Vagina (tissue), 2 donors: ENCODE measurements at places on chromosomes 2 and 18. TPM values are rescaled to one million over a fixed set of nuclear protein-coding genes. Genes with fewer than 3 reads are reported as not detected.
A peak's percentile ranks its signal among the peaks of the same experiment; 100 is the strongest.

GRCh38 chr2:83959266-83959665 is 499.8 kb downstream of the SUCLG1 start:
- H3K4me1 ChIP-seq = no peaks in the 10 kb centered on the region
- no peak overlapping the region for H3K27ac ChIP-seq
- no peaks in the 10 kb centered on the region for H3K27me3 ChIP-seq
- no peak for DNase-seq
- no peaks in the 10 kb centered on the region for H3K36me3 ChIP-seq
- no peak overlapping the region for H3K4me3 ChIP-seq

GRCh38 chr2:146031158-146031557 is 1511.2 kb upstream of the ZEB2 start:
- no peaks in the 10 kb centered on the region for H3K36me3 ChIP-seq
- no peak for DNase-seq
- no peak overlapping the region for H3K27ac ChIP-seq

DNA sequence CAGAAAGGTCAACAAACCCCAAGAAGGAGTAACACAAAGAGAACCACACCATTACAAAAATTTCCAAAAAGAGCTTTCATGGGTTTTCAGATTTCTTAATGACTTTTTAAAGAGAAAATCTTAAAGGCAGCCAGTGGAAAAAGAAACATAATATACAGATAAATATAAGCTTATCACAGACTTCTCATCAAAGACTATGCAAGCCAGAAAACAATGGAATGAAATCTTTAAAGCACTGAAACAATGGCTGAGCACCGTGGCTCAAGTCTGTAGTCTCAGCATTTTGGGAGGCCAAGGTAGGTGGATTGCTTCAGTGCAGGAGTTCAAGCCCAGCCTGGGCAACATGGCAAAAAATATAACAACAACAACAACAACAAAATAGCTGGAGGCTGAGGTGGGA is 237.4 kb downstream of the CYP26B1 start:
- H3K4me1 ChIP-seq = no peaks in the 10 kb centered on the region
- H3K27ac ChIP-seq = no peak overlapping the region
- no peaks in the 10 kb centered on the region for H3K36me3 ChIP-seq
- no peak overlapping the region for H3K4me3 ChIP-seq

GRCh38 chr2:79083597-79084251 is 4.1 kb downstream of the REG1B start:
- H3K4me1 ChIP-seq = no peaks in the 10 kb centered on the region
- H3K4me3 ChIP-seq = no peak overlapping the region
- no peaks in the 10 kb centered on the region for H3K36me3 ChIP-seq
- DNase-seq = no peak
- H3K27ac ChIP-seq = no peak overlapping the region
- no peaks in the 10 kb centered on the region for H3K27me3 ChIP-seq

- H3K27me3 ChIP-seq = no peaks in the 10 kb centered on the region
- no peak overlapping the region for H3K4me3 ChIP-seq
- H3K36me3 ChIP-seq = no peaks in the 10 kb centered on the region
- no peak overlapping the region for H3K27ac ChIP-seq
- no peaks in the 10 kb centered on the region for H3K4me1 ChIP-seq
These were observed 128.7 kb downstream of the MAIP1 start for GRCh38 chr2:200084036-200084435.

Gene MYO3B
- 0.49 TPM for total RNA-seq

GRCh38 chr2:99772591-99773331 is 282.9 kb upstream of the REV1 start:
- no peaks in the 10 kb centered on the region for H3K4me1 ChIP-seq
- H3K4me3 ChIP-seq = no peak overlapping the region
- DNase-seq = no peak
- H3K27ac ChIP-seq = no peak overlapping the region
- H3K36me3 ChIP-seq = no peaks in the 10 kb centered on the region

- no peak overlapping the region for H3K27ac ChIP-seq
- DNase-seq = no peak
- H3K27me3 ChIP-seq = no peaks in the 10 kb centered on the region
- no peak overlapping the region for H3K4me3 ChIP-seq
These were observed 239.1 kb downstream of the KCNS3 start for GRCh38 chr2:18117592-18117991.

- DNase-seq = no peak
- no peak overlapping the region for H3K27ac ChIP-seq
- no peaks in the 10 kb centered on the region for H3K27me3 ChIP-seq
- H3K4me3 ChIP-seq = no peak overlapping the region
- H3K4me1 ChIP-seq = no peaks in the 10 kb centered on the region
These were observed 181.1 kb downstream of the SOCS6 start for GRCh38 chr18:70469916-70470315.

DNA sequence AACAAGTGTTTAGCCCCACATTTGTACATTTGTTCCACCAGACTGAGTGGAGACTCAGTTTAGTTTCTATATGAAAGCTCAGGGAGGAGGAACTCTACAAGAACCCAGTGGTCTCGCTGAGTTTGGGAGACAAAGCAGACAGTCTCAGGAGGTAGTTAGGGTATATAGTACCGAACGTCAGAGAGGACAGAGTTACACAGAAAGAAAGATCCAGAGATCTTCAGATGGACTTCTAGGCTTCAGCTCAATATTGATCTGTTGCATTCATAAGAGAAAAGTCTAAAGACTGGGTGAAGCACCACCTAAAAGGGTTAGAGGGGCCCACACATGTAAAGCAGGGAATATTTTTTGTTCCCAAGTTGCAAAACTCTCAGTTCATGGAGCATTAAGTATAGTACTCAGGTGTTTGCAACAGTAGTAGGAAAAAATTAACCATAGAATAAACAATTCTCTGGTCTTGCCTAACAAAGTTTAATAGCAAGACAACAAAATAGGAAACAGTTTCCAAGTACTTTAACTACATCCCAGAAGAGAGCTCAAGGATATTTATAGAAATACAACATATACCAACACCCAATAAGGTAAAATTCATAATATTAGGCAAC is 4.2 kb downstream of the TFPI start:
- no peaks in the 10 kb centered on the region for H3K27me3 ChIP-seq
- peaks cover 35% of the 10 kb centered on the region for H3K4me1 ChIP-seq
- peak overlapping the region; percentile 24 for H3K4me3 ChIP-seq

GRCh38 chr2:20231598-20232026 is 6.7 kb upstream of the SDC1 start:
- H3K36me3 ChIP-seq = no peaks in the 10 kb centered on the region
- H3K4me3 ChIP-seq = no peak overlapping the region
- no peaks in the 10 kb centered on the region for H3K4me1 ChIP-seq
- no peak overlapping the region for H3K27ac ChIP-seq
- DNase-seq = peak; percentile 96
- H3K27me3 ChIP-seq = no peaks in the 10 kb centered on the region

Gene LIMS2
- 44.2 TPM for total RNA-seq

- H3K36me3 ChIP-seq = no peaks in the 10 kb centered on the region
- H3K27me3 ChIP-seq = no peaks in the 10 kb centered on the region
- H3K4me3 ChIP-seq = no peak overlapping the region
- H3K4me1 ChIP-seq = no peaks in the 10 kb centered on the region
- no peak overlapping the region for H3K27ac ChIP-seq
- DNase-seq = no peak
These were observed 101.1 kb downstream of the HS1BP3 start for GRCh38 chr2:20549691-20550348.

DNA sequence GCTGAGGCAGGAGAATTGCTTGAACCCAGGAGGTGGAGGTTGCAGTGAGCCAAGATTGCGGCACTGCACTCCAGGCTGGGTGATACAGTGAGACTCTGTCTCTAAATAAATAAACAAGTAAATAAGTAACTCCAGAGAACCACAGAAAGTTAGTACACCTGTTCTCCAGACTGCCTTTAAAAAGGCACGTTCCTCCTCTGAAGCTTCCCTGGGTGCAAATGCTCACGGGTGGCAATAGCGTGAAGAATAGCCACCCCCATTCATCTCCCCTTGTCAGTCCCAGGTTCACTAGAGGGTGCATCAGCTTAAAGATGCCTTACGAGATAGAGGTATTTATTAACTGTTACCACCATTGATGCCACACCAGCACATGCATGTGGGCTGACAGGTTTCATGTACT is 64.3 kb upstream of the RTN4 start:
- H3K27me3 ChIP-seq = no peaks in the 10 kb centered on the region
- peaks cover 23% of the 10 kb centered on the region for H3K4me1 ChIP-seq
- no peaks in the 10 kb centered on the region for H3K36me3 ChIP-seq
- H3K27ac ChIP-seq = no peak overlapping the region
- no peak for DNase-seq

GRCh38 chr2:170148161-170148560 is 29.8 kb upstream of the MYO3B start:
- no peaks in the 10 kb centered on the region for H3K27me3 ChIP-seq
- H3K27ac ChIP-seq = no peak overlapping the region
- no peaks in the 10 kb centered on the region for H3K4me1 ChIP-seq
- no peak for DNase-seq
- H3K36me3 ChIP-seq = no peaks in the 10 kb centered on the region
- no peak overlapping the region for H3K4me3 ChIP-seq

GRCh38 chr2:223800908-223801307 is 36.5 kb downstream of the AP1S3 start:
- no peak overlapping the region for H3K4me3 ChIP-seq
- no peak overlapping the region for H3K27ac ChIP-seq
- H3K36me3 ChIP-seq = no peaks in the 10 kb centered on the region
- H3K4me1 ChIP-seq = no peaks in the 10 kb centered on the region
- no peak for DNase-seq

Gene ALPI
- total RNA-seq = not detected

GRCh38 chr2:179571252-179571651 is 290.2 kb downstream of the ZNF385B start:
- no peaks in the 10 kb centered on the region for H3K4me1 ChIP-seq
- no peak overlapping the region for H3K4me3 ChIP-seq
- DNase-seq = no peak
- H3K27ac ChIP-seq = no peak overlapping the region
- H3K27me3 ChIP-seq = no peaks in the 10 kb centered on the region

DNA sequence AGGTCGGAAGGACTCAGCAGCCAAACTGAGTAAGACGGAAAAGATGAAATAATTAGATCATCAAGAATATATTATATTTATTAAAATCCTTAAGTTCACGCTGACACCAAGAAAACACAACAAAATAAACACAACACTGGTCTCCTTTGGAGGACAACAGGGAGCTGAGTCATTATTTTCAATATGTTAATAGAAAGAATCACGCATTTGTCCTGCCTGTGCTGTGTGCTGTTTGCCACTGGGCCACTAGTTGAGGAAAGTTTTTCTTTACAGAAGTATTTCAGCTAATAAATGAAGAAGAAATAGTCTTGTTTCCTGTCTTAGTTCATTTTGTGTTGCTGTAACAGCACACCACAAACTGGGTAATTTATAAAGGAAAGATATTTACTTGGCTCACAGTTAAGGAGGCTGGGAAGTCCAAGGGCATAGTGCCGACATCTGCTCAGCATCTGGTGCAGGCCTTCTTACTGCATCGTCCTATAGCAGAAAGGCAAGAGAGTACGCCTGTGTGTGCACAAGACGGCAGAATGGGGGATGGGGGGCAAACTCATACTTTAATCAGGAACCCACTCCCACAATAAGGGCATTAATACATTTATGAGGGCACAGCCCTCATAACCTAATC is 88.0 kb downstream of the TCF7L1 start:
- H3K36me3 ChIP-seq = no peaks in the 10 kb centered on the region
- no peaks in the 10 kb centered on the region for H3K27me3 ChIP-seq
- H3K4me3 ChIP-seq = no peak overlapping the region

- no peak overlapping the region for H3K27ac ChIP-seq
- H3K4me1 ChIP-seq = no peaks in the 10 kb centered on the region
- no peaks in the 10 kb centered on the region for H3K36me3 ChIP-seq
- DNase-seq = no peak
These were observed 169.5 kb upstream of the COPS8 start for GRCh38 chr2:236916181-236916580.

GRCh38 chr2:41924709-41925408 is 123.0 kb upstream of the PKDCC start:
- no peak overlapping the region for H3K4me3 ChIP-seq
- no peak overlapping the region for H3K27ac ChIP-seq
- no peaks in the 10 kb centered on the region for H3K36me3 ChIP-seq
- peaks cover 36% of the 10 kb centered on the region for H3K4me1 ChIP-seq
- no peak for DNase-seq
- H3K27me3 ChIP-seq = no peaks in the 10 kb centered on the region

Gene CD8B
- total RNA-seq = 10.6 TPM

Gene HAUS1
- total RNA-seq = 20.9 TPM

GRCh38 chr2:110886826-110887573 is 154.6 kb downstream of the ACOXL start:
- no peaks in the 10 kb centered on the region for H3K27me3 ChIP-seq
- H3K36me3 ChIP-seq = no peaks in the 10 kb centered on the region
- no peak for DNase-seq
- H3K4me3 ChIP-seq = no peak overlapping the region

DNA sequence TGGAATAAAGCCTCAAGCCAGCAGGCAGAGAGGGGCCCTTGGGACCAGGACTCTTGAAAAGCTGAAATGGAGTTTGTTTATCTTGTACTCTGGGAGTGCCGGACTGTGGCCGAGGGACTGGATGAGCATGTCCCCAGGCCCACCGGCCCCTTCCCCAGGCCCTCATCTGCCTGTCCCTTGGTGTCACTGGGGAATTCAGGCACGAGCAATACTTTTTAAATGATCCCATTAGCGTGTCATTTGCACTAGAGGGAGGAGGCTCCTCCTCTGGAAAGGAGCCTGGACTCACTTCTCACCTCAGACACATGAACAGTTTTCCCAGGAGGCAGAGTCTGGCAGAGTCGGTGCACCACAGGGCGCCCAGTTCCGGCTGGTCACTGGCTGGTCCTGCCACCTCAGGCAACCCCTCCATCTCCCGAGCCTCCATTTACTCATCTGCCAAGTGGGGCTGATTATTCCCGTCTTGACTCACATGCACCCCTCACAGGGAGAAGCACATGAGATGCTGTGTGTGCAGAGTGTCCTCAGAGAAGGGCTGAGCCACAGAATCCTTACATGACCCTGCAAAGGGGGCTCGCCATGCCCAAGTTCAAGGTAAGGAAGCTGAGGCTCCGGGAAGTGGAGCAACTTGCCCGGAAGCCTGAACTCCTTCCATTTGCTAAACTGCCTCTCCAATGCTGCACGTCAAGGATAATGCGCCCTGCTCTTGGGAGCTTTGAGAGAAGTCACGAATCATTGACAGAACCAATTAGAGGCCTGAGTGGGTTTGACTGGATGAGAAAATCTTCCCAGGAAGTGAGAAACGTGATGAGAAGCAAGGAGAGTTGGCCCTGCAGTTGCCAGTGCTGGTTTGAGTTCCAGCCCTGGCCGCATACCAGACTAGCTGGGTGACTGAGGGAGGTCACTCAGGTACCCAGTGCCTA is 26.7 kb downstream of the CIB4 start:
- H3K27me3 ChIP-seq = no peaks in the 10 kb centered on the region
- H3K36me3 ChIP-seq = no peaks in the 10 kb centered on the region
- H3K4me3 ChIP-seq = no peak overlapping the region
- no peak for DNase-seq
- H3K27ac ChIP-seq = peak overlapping the region; percentile 68

Gene TTN
- 2.0 TPM for total RNA-seq

Gene IL1R1
- 79.6 TPM for total RNA-seq

Gene C2orf66
- total RNA-seq = not detected

Gene ACTR1B
- 39.5 TPM for total RNA-seq

Gene ABCA12
- total RNA-seq = 17.2 TPM

GRCh38 chr18:10482985-10483949 is 28.8 kb downstream of the APCDD1 start:
- DNase-seq = no peak
- H3K4me1 ChIP-seq = peaks cover 25% of the 10 kb centered on the region
- H3K36me3 ChIP-seq = no peaks in the 10 kb centered on the region
- no peaks in the 10 kb centered on the region for H3K27me3 ChIP-seq
- H3K4me3 ChIP-seq = no peak overlapping the region
- no peak overlapping the region for H3K27ac ChIP-seq

GRCh38 chr18:44857081-44857480 is 176.4 kb downstream of the SETBP1 start:
- H3K27ac ChIP-seq = no peak overlapping the region
- peaks cover 53% of the 10 kb centered on the region for H3K4me1 ChIP-seq
- no peak overlapping the region for H3K4me3 ChIP-seq
- H3K36me3 ChIP-seq = no peaks in the 10 kb centered on the region
- DNase-seq = no peak
